ENCODE measurements at places on chromosomes 12 and 14.

DNA sequence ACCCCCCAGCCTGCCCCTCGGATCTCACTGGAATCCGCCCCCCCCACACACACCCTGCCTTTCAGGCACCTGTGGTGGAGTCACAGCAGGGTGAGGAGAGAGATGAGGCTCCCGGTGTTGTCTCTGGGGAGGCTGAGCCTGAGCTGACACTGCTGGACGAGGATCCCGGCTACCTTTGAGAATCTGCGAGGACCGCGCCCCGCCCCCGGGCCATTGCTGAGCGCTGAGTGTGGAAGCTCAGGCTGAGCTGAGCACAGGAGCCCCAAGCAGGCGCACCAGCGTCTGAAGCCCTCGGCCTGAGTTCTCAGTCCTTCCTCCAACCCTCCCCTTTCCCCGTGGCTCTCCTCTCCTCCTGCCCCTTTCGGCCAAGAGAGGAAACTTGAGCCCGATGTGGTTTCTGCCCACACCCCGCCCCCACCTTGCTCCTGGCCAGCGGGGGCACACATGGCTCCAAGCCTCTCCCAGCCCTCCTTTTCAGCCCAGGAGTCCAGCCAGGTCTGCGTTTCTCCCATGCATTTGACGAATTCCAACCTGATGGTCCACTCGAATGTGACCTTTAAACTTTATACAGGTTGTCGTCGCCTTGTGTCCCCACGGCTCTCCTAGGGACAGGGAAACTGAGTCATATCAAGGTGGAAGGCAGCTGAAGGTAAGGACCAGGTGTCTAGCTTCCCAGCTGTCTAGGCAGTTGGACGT lies at the start of gene NFE2:
Gene NFE2, minus strand, starts transcription at position 284 of the 696 bp plus-strand sequence. CDS start 5,767 bp downstream, outside the sequence.
- no peak for DNase-seq

GRCh38 chr14:106874350-106874749 lies 1348.0 kb downstream of the TMEM121 start:
- DNase-seq: no peak

- no peak for DNase-seq
Measured at GRCh38 chr14:68950111-68950510, 29.0 kb downstream of the ACTN1 start.

GRCh38 chr12:96064966-96065365 lies 29.6 kb upstream of the LTA4H start:
- no peak for DNase-seq

DNA sequence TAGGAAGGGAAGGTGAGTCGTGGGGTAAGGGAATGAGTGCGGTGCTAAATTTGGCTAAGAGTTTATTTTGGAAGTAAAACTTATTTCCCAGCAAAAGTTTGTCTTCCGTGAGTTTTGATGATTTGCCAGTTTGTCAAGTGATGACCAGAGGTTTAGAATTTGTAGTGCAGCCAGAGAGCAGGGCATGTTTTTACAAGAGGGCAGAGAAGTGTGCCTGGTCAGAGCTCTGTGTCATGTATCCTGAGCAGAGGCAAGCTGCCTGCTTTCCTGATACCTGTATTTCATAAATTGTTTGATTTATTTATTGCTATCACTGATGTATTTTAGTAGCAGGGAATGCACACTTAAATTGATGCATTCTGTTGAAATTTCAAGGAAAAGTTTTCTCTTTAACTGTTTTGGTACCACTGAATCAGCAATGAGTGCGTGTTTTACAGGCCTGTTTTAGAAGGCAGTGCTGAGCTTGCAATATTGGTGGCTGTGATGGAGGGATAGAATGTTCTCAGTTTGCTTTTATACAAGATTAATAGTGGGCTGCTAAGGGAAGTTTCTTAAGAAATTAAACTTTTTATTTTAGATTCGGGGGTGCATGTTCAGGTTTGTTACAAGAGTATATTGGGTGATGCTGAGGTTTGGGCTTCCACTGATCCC lies 19.7 kb upstream of the RD3L start:
- DNase-seq: no peak

DNA sequence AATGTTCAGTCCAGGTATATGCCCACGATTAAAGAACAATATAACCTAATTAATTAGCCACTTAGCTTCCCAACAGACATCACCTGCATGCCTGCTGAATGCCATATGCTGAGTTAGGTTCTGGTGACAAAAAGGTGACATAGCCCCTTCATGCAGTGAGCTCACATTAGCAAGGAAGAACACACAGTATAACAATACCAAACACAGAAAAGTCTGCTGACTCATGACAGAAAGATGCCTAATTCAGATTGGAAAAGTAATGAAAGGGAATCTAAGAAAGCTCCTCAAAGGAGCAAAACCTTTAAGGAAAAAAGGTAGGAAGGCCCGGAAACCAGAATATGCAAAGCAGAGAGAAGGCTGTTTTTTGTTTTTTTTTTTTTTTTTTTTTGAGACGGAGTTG lies 59.0 kb downstream of the FERMT2 start:
- no peak for DNase-seq

Data from putamen (tissue), 1 donor.